ENCODE measurements at places on chromosomes 16 and 17.

DNA sequence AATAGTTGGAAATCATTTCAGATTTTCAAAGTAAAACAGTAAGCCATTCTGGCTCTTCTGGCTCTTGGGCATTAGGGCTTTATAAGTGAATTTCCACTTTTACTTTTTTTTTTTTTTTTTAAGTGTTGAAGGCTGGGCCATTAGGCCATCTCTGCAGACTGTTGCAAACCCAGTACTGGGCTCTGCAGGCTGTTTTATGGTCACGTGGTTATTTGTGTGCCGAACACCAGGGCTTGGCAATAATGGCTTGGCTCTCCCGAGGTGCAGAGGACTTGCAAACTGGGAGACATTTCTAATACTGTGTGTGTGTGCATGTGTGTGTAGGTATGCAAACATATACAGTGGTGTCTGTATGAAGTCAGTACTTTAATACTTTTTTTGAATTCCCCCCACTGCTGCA is 194.9 kb upstream of the CDH5 start:
- no peak for DNase-seq

DNA sequence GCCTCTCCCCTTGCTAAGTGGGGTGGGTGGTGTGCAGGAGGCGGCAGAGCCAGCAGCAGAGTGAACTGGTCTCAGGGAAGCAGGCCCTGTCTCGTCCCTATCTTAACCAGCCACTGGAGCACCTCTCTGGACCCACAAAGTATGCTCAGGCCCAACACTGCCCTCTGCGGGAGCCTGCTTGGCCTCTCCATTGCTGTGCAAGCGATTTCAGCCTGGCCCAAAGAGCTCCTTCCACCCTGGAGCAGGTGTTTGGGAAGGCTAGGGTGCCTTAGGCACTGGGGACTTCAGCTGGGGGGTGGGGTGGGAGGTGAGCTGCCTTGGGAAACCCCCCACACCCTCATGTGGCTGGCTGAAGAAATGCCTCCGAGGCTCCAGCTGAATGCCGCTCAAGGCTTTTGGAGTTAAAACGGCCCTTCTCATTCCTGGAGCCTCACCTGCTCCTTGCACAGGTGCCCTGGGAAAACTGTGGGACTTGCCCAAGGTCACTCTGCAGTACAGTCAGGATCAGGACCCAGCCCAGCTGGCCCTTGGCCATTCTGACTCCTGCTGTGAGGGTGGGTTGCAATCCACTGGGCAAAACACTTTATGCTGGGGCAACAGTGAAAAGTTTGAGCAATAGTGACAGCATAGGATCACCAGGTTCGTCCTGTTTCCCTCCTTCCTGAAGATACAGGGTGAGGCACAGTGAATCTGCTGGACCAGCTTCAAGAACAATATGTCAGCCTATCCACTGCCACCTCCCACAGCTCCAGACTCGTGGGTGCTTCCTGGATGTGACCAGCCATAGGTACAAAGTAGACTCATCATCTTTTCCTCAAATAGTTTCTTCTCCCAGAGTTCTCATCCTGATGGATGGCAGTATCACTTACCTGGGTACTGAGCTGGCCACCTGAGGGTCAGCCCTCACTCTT is 5.9 kb upstream of the UBE2O start:
- peak; percentile 70 for DNase-seq

DNA sequence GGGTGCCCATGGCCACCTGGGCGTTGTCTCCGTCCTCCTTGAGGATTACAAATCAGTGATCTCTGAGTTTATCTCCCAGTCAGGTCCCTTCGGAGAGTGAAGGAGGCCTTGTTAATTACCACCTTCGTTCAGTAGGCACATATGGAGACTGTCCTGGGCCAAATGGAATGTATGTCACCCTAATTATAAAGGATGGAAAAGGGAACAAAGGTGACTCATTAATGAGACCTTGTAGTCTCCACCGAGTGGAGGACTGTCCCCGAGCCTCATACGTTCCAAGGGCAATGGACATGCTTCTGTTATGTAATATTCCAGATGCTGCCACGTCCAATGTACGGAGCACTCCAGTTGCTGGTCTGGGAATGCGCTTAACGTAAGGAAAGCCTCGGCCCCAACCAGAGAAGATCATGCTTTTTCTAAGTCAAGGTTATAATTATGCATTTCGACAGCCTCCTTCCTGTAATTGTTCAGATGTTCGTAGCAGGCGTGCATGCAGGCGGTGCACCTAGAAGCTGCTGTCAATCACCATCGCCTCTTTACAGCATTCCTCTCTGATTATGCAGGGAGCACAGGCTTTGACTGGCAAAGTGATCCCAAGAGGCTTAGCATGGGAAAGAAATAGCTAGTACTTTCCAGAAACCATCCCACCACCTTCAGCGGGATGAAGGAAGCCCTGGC is 22.4 kb upstream of the SEC14L1 start:
- DNase-seq = no peak

DNA sequence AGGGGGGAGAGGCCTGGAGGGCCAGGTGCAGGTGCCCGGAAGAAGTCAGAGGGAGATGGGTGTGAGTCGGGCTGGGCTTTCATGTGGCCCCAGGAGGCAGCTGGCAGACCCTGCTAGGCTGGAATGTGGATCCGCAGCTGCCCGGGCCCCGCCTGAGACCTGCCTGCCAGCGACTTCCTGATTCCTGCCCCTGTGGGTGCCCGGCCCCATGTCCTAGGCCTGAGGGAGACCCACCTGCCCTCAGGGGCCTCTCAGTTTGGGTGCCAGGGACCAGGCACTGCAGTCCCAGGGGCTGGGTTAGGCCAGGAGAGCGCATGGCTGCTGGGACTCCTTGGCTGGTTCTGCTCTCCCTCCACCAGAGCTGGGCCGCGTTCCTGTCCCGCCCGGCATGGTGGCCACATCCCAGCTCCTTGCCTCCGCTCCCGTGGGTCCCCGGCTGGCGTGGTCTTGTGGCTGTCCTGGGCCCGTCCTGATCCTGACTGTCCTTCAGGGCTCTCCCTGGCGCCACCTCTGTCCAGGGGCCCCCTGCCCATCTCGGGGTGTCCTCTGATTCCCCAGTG is 22.1 kb upstream of the SPNS2 start:
- DNase-seq = peak; percentile 85

GRCh38 chr17:81385320-81386111 is 9.7 kb upstream of the BAHCC1 start:
- DNase-seq = no peak

DNA sequence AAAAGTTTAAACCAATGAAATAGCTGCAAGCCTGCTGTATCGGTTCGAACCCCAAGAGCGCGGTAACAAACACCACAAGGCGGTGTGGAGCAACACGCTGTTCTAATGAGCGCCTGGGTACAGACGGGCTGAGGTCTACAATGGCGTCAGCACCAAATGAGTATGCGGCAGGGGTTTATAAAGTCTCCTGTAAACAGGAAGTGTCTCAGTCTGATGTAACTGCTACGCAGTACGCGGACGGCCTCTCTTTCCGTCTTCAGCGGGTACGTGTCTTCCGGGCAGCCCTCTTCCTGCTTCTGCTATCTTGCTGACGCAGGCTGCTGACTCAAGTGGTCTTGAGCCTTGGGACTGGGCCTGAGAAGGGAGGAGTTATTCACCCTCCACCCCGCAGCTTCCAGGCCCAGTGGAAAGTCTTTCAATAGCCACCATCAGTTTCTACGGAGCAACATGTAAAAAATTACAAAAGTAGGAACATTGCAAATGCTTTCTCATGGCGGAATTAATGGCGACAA is 40.5 kb upstream of the KCNJ2 start:
- DNase-seq = no peak

GRCh38 chr17:2685696-2686095 is 25.9 kb downstream of the CLUH start:
- DNase-seq = no peak

GRCh38 chr17:27756467-27757371 is 43.6 kb downstream of the NOS2 start:
- DNase-seq = peak; percentile 68

DNA sequence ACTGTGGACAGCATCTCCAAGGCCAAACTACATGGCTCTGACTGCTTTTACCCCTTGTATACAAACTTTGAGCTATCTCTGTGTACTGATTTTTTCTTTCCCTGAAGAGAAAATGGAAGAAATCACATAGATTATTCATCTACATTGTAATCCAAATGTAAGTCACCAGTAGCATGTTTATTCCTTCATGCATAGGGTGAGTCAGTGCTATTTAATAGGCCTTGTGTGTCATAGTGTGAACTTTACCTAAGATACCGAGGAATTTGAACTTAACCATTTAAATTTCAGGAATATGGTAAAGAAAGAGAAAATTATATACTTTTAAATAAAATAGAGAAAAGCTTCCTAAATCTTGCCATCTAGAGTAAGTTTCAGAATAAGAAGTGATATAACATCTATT is 16.5 kb downstream of the PHKB start:
- DNase-seq = no peak

- DNase-seq = peak; percentile 76
Observed at GRCh38 chr16:75267631-75268264, 16.3 kb upstream of the BCAR1 start.

- no peak for DNase-seq
Observed at GRCh38 chr17:73363442-73364154, 51.8 kb upstream of the CDC42EP4 start.

DNA sequence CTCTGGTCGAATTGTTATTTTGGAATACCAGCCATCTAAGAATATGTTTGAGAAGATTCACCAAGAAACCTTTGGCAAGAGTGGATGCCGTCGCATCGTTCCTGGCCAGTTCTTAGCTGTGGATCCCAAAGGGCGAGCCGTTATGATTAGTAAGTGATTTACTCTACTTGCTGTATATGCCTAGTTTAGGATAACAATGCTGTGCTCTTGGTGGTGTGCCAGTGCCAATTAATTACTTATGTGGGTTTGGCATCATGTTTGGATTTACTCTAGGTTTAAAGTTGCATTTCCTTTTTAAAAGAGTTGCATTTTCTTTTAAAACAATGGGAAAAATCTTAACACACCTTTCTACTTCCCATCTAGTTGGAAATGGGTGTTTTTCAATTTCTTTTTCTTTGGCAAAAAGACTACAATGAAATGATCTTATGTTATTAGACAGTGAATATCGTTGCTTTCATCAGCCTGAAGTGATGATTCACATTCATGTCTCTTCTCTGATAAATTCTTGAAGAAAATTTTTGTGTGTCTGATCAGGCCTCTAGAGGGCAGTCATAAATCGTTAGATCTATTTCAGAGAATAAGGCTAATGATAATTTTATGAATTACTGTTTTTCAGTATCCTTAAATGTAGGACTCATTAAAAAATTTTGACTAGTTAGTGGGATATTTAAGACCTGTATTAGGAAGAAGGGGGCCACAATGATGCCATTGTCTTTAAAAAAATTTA is 5.6 kb downstream of the SF3B3 start:
- peak; percentile 9 for DNase-seq

GRCh38 chr16:35255816-35256215 is 1796.4 kb downstream of the TP53TG3F start:
- no peak for DNase-seq

DNA sequence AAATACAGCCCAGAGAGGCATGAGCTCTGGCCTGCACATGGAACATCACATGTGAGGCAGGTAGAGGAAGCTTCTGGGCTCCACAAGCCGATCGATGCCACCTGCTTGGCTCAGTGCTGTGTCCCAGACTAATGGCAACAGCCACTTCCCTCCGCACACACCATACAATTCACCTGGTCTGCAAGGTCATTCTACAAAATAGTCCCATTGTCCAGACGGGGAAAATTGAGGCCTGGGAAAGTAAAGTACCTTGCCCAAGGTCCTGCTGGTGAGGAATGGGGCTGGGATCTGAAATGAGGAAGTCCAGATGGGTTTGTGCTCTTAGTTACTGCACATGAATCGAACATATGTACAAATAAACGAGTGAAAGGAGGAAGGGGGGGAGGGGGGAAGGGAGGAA is 88.0 kb downstream of the LITAF start:
- no peak for DNase-seq
